ENCODE measurements at places on chromosomes 11 and 22. TPM values are rescaled to one million over a fixed set of nuclear protein-coding genes. Genes with fewer than 3 reads are reported as not detected.

Gene LSP1
- not detected for total RNA-seq

Gene OR4C5
- not detected for total RNA-seq

Gene SLC22A8
- not detected for total RNA-seq

GRCh38 chr11:83819931-83820549, 533.9 kb upstream of the CCDC90B start:
- DNase-seq, result peak; percentile 20

DNA sequence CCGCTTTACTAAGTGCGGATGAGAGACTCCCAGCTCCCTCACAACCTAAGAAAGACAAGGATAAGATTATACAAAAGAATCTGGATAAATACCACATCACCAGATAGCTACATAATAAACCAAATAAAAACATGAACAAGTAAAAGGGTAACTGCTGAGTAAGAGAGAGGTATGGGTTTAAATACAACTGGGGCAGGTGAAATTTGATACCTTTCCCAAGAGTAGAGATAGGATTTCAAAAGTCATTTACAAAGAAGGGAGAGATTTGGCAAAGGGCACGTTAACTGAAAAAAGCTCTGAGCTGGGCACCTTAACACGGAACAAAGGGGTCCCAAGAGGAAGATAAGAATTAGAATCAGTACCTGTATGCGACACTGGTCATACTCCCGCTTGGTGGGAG, 1.7 kb downstream of the UBXN1 start:
- peak; percentile 28 for DNase-seq

GRCh38 chr22:38870312-38870741, 1.7 kb downstream of the CBX6 start:
- DNase-seq, result peak; percentile 71

- no peak for DNase-seq
These were observed 160.5 kb upstream of the NAV2 start for GRCh38 chr11:19552161-19552560.
